ENCODE measurements at places on chromosomes 3 and 15. TPM values are rescaled to one million over a fixed set of nuclear protein-coding genes. Genes with fewer than 3 reads are reported as not detected.

The SLCO3A1 gene
- 0.59 TPM for total RNA-seq

The HCLS1 gene
- 82.7 TPM for total RNA-seq

The MME gene
- total RNA-seq = 3.8 TPM

The SCG3 gene
- not detected for total RNA-seq

The MEX3B gene
- total RNA-seq = 3.0 TPM

The SLC15A2 gene
- total RNA-seq = not detected

The RBP2 gene
- total RNA-seq = not detected

The MAGI1 gene
- 10.2 TPM for total RNA-seq

The CPN2 gene
- not detected for total RNA-seq

The PRICKLE2 gene
- 0.84 TPM for total RNA-seq

The IL17RE gene
- total RNA-seq = 0.07 TPM

The AMIGO3 gene
- total RNA-seq = not detected

The TLR9 gene
- not detected for total RNA-seq

The LRRC49 gene
- total RNA-seq = 6.4 TPM

The SLC12A8 gene
- total RNA-seq = 0.74 TPM

The RFT1 gene
- 26.6 TPM for total RNA-seq

The SLC28A2 gene
- total RNA-seq = not detected

The TRH gene
- total RNA-seq = not detected

The ITIH4 gene
- 0.15 TPM for total RNA-seq

The CYP1A2 gene
- total RNA-seq = not detected

The SCG5 gene
- 0.30 TPM for total RNA-seq

The SAMMSON gene
- not detected for total RNA-seq

The SCAANT1 gene
- not detected for total RNA-seq

The SLC22A13 gene
- not detected for total RNA-seq

The TM4SF1 gene
- 612 TPM for total RNA-seq

The GPR27 gene
- total RNA-seq = not detected

The CLDN16 gene
- total RNA-seq = 0.39 TPM

The TEX55 gene
- total RNA-seq = not detected

All from mammary microvascular endothelial cell (primary cell).